Non-pigmented ciliary epithelial cell (primary cell): ENCODE measurements at places on chromosomes 16 and 17.
A peak's percentile ranks its signal among the peaks of the same experiment; 100 is the strongest.

- DNase-seq = no peak
Measured at GRCh38 chr16:14284371-14284770, 213.3 kb downstream of the MRTFB start.

DNA sequence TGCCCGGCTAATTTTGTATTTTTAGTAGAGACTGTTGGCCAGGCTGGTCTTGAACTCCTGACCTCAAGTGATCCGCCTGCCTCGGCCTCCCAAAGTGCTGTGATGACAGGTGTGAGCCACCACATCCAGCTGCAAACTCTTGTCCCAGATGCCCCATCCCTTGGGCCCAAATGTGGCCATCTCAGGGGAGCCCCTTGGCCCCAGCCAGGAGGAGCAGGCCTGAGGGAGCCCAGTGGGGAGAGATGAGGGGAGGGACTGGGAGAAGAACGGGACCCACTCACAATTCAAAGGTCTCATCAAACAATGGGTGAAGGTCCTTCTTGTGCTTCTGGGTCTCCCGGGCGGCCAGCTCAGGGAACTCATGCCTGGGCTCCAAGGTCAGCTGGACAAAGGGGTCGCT lies 14.5 kb downstream of the UNC13D start:
- DNase-seq = no peak

DNA sequence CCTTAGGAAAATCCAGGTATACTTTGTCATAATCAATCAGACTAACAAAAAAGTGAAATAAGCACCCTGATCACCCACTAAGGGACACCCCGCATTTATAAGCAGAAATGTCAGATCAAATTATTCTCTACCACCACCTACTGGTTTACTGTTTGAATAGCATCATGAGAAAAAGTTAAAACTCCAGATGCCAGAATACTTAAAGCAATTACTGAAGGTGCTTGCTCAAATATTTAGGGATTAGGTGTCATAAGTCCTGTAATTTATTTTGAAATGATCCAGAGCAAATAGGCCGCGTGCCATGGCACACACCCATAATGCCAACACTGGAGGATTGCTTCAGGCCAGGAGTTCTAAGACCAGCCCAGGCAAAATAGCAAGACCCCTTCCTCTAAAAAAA lies 2.3 kb downstream of the TOP2A start:
- peak; percentile 11 for DNase-seq

DNA sequence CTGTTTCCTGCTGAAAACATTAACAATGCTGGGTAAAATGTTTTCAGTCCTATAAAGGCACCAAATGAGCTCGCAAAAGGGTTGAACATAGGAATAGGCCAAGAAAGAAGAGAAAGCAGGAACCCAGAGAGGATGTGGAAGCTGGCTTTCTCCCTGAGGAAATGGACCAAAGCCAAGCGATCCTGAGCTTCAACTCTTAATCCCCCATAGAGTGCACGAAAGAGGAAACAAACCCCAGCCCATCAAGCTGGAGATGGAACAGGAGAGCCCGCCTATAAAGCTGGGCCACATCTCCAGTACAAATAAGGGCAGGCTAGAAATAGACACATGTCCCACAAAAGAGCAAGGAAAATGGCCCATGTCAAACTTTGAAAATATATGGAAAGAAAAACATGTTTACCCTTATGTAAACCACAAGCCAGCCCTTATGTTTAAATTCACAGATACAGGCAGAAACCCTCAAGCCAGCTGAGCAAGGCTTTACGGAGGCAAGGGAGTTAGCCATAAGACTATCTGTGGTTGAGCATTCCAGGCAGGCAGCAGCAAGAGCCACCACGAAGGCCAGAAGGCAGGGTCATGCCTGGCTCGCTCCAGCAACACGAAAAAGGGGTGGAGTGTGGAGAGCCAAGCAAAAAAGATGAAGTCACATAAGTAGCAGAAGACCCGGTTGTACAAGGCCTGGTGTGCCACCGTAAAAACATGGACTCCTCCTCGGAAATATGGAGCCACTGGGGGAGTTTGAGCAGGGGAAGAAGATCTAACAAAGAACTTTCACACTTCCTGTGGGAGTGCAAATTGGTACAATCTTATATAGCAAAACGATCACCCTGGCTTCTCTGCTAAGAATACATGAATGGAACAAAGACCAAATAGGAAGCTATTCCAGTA lies 27.8 kb downstream of the COPRS start:
- DNase-seq = no peak

- no peak for DNase-seq
Measured at GRCh38 chr17:59292174-59292523, 39.3 kb upstream of the YPEL2 start.

GRCh38 chr17:79296243-79296642 lies 221.6 kb downstream of the ENGASE start:
- no peak for DNase-seq

DNA sequence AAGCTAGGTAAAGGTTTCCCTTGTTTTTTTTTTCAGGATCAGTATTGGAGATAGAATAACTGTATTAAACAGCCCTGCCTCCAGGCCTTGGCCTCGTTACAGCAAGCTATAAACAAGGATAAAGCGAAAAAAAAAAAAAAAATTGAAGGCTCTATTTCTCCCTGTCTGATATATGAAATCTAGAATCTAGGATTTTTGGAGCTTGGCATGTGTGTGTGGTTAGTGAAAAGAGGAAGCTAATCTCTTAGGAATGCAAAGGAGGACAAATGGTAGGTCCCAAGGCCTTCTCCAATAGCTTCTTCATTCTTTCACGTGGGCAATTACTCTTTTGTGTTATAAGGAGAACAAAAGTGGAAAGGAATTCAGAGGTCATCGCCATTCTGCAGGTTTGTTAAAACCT lies 470.3 kb downstream of the TMEM114 start:
- no peak for DNase-seq
